ENCODE measurements at places on chromosomes 3 and 15. TPM values are rescaled to one million over a fixed set of nuclear protein-coding genes. Genes with fewer than 3 reads are reported as not detected.

- H3K27ac ChIP-seq: peak overlapping the region; percentile 43
- no peaks in the 10 kb centered on the region for H3K27me3 ChIP-seq
- peaks cover 18% of the 10 kb centered on the region for H3K36me3 ChIP-seq
- H3K4me3 ChIP-seq: peak overlapping the region; percentile 74
These were observed 515 bp upstream of the EIF3J start for GRCh38 chr15:44536302-44536961.

- H3K36me3 ChIP-seq: peaks cover 64% of the 10 kb centered on the region
- H3K4me1 ChIP-seq: peaks cover 38% of the 10 kb centered on the region
- H3K4me3 ChIP-seq: no peak overlapping the region
These were observed 31.4 kb downstream of the MKRN2 start for GRCh38 chr3:12588039-12589009.

Gene UTS2B
- total RNA-seq: not detected

DNA sequence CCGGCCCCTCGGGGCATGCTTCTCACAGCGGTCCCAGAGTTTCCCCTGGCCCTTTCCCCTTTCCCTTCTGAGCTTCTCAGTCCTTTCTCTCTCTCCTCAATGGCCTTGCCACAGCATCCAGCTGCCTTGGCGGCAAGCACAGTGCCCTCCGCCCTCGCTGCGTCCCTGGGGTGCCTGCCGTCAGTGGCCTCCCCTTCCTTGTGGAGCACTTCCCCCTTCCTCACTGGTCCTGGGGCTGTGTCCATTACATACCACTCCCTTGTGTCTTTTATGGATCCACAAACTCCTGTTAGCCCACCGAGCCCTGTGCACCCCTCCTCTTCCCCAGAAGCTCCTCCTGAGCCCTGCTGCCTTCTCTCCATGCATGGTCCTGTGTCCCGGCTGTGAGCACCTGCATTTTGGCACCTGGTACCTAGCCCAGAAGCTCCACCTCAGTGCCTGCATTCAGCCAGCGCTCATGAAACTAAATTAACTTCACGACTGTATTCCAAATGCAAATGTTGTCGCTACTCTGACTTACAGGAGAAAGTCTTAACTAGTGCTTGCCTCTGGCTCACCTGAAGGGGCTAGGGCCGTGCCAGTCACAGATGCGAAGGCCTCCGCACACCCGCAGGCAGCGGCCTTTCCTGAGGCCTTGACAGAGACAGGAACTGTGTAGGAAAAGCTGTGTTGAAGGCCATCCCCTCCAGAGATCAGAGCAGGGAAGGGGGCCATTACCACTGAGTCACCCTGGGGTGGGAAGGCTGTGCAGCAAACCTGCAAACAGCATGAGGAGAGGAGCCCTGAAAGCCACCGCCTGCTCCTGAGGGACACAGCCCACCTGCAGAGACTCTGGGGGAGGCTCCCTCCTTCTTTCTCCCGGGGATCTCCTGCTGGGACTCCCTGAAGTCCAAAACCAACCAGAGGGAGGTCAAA lies 19.1 kb upstream of the KLF13 start:
- peaks cover 71% of the 10 kb centered on the region for H3K4me1 ChIP-seq
- no peaks in the 10 kb centered on the region for H3K27me3 ChIP-seq
- DNase-seq: peak; percentile 75
- H3K4me3 ChIP-seq: peak overlapping the region; percentile 56
- no peaks in the 10 kb centered on the region for H3K36me3 ChIP-seq

GRCh38 chr15:50181969-50182218 lies at the start of gene SLC27A2:
Gene SLC27A2 (plus strand): TSS chr15:50182196. CDS start chr15:50182428, 232 bp downstream.
- no peak for DNase-seq
- H3K36me3 ChIP-seq: no peaks in the 10 kb centered on the region
- no peaks in the 10 kb centered on the region for H3K27me3 ChIP-seq
- no peak within 1 kb of the TSS for H3K4me3 ChIP-seq
- no peak within 1 kb of the TSS for H3K27ac ChIP-seq

DNA sequence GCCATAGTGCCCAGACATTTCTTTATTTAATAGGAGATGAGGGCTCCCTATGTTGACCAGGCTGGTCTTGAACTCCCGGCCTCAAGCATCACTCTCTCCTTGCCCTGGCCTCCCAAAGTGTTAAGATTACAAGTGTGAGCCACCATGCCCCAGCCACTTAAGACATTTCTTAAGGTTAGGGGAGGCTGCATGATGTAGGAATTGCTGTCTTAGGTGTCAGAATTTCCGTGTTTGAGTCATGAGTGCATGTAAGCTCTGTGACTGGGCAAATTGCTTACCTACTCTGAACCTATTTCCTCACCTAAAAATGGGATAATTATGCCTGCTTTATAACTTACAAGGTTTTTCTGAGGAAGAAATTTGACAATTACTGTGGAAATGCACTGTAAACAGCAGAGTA lies 34.2 kb upstream of the SIAH2 start:
- H3K27me3 ChIP-seq: no peaks in the 10 kb centered on the region
- no peak overlapping the region for H3K27ac ChIP-seq
- H3K36me3 ChIP-seq: no peaks in the 10 kb centered on the region

GRCh38 chr3:44795197-44795596 lies 33.6 kb downstream of the KIF15 start:
- no peak for DNase-seq
- H3K36me3 ChIP-seq: peaks cover 53% of the 10 kb centered on the region
- H3K4me1 ChIP-seq: no peaks in the 10 kb centered on the region
- no peak overlapping the region for H3K27ac ChIP-seq
- H3K4me3 ChIP-seq: no peak overlapping the region

- no peak overlapping the region for H3K4me3 ChIP-seq
- peak overlapping the region; percentile 77 for H3K27ac ChIP-seq
- peak; percentile 74 for DNase-seq
- no peaks in the 10 kb centered on the region for H3K36me3 ChIP-seq
- no peaks in the 10 kb centered on the region for H3K27me3 ChIP-seq
- H3K4me1 ChIP-seq: peaks cover 58% of the 10 kb centered on the region
These were observed 92.7 kb downstream of the LRRC28 start for GRCh38 chr15:99343881-99344551.

DNA sequence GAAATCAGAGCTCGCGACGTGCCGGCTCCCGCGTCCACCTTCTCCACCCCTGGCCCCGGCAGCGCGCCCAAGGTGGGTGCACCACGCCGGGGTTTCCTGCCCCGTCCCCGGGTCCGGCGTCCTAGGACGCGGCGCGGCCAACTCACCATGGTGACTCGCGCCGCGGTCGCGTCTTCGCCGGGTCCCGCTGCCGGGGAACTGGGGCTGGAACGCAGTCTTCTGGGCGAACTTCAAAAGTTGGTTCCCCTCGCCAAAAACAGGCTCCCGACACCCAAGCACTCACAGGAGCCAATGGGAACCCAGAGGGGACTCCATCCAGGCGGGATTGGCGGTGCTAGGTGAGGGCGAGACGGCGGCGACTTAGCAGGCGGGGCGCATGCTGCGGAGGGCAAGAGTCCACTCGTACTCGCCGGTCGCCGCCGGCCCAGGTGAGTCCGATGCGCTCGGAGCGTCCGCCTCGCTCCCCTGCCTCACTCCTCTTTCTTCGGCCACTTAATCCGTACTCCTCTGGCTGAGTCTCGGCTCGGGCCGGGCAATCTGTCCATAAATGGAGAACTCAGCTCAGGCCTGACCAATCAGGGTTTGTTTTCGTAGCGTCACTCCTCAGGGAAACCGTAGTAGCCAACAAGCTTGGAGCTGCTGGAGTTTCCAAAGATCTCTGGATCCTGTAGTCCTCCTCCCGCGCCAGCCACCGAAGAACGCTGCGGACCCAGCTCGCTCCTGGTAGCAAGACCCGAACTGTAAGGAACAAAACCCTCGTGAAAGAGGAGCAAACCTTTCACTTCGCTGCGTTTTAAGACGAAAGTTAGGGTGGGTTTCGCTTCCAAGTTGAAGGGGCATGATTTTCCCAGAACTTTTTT lies at the start of gene MYO1E:
Gene MYO1E (minus strand): TSS at position 520 of the 860 bp plus-strand sequence. CDS start 371 bp downstream, at position 149.
- peak; percentile 57 for DNase-seq
- H3K4me3 ChIP-seq: peak within 1 kb of the TSS; percentile 69
- no peaks in the 10 kb centered on the region for H3K27me3 ChIP-seq
- H3K36me3 ChIP-seq: no peaks in the 10 kb centered on the region
- peaks cover 15% of the 10 kb centered on the region for H3K4me1 ChIP-seq

GRCh38 chr3:55476515-55476914 lies 10.6 kb downstream of the WNT5A start:
- H3K4me1 ChIP-seq: peaks cover 4% of the 10 kb centered on the region
- H3K36me3 ChIP-seq: peaks cover 86% of the 10 kb centered on the region
- H3K4me3 ChIP-seq: no peak overlapping the region
- H3K27me3 ChIP-seq: no peaks in the 10 kb centered on the region
- no peak overlapping the region for H3K27ac ChIP-seq

Gene CX3CR1
- not detected for total RNA-seq

Gene TPRG1
- total RNA-seq: not detected

DNA sequence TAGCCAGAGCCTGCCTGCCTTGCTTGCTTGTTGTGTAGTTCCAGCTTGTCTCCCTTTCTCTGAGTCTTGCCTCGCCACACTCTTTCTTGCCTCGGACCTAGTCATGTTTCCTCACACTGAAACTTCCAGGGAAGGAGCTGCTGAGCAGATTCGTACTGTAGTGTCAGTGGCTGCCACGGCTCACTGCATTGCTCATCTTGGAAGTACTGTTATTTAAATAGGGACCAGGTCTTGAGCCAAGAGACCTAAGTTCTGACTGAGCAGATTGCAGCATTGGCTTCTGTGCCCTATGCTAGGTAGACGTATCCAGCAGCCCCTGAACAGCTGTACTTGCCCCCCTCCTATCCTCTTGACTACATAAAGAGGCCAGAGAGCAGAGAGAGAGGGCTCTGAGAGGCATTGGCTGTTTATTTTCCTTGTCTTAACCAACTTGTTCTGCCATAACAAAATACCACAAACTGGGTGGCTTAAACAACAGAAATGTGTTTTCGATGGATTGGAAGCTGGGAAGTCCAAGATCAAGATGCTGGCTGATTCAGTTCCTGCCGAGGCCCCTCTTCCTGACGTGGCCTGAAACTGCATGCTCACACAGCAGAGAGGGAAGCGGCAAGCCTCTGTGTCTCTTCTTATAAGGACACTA lies 5.8 kb upstream of the RARRES1 start:
- peaks cover 5% of the 10 kb centered on the region for H3K36me3 ChIP-seq
- peaks cover 5% of the 10 kb centered on the region for H3K4me1 ChIP-seq
- H3K4me3 ChIP-seq: no peak overlapping the region
- DNase-seq: no peak
- no peak overlapping the region for H3K27ac ChIP-seq

DNA sequence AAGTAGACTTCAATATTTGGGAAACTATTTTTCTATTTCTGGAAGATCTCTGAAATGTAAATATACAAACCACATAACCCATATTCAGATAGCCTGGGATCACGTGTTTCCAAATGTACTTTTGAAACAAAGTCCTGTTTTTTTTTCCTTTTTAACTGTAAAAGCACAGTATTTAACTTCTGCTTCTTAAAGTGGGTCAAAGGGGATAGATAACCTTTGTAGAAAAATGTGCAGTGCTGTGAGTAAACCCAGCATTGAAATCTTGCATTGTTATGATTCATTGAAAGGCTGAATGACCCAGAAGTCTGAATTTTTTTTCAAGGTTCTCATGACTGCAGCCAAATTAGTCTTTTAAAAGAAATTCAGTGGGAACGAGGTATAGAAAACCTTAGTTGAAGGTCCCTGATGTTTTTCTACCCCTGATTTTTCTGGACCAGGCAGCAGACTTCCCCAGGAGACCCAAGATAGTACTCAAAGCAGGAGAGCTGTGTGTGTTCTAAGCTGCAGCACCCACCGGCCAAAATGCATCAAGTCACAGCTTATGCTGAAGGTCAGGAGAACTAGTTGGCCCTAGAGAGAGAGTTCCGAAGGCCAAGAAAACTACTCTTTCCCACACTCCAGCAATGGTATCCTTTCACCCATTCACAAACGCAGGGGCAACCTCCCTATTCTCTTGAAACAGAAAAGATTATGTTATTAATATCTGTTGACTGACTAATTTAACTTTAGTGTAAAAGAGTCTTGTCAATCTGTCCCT lies 43.6 kb upstream of the APH1B start:
- no peak overlapping the region for H3K27ac ChIP-seq
- H3K4me3 ChIP-seq: no peak overlapping the region
- no peaks in the 10 kb centered on the region for H3K36me3 ChIP-seq
- H3K27me3 ChIP-seq: no peaks in the 10 kb centered on the region
- peak; percentile 39 for DNase-seq
- peaks cover 11% of the 10 kb centered on the region for H3K4me1 ChIP-seq

DNA sequence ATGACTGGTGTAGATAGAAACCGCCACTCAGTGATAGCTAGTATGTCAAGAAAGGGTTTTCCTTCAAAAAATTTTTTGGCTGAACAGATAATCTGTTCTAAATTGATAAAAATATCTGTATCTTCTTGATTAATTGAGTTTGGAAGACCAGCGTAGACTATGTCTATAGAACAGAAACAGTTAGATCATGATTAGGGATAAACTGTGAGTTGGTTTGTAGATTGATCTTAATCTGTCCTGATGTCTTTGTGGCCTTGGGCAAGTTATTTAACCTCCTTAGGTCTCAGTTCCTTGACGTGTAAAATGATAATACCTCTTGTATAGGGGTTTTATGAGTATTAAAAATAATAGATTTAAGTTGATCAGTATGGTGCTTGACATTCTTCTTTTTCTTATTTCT lies 4.7 kb downstream of the NFKBIZ start:
- H3K27ac ChIP-seq: no peak overlapping the region
- no peak for DNase-seq
- H3K4me3 ChIP-seq: no peak overlapping the region
- H3K4me1 ChIP-seq: peaks cover 14% of the 10 kb centered on the region
- 0 out of 2 replicates have a peak, but pooled peaks cover 3% of the 10 kb centered on the region for H3K27me3 ChIP-seq
- H3K36me3 ChIP-seq: no peaks in the 10 kb centered on the region

DNA sequence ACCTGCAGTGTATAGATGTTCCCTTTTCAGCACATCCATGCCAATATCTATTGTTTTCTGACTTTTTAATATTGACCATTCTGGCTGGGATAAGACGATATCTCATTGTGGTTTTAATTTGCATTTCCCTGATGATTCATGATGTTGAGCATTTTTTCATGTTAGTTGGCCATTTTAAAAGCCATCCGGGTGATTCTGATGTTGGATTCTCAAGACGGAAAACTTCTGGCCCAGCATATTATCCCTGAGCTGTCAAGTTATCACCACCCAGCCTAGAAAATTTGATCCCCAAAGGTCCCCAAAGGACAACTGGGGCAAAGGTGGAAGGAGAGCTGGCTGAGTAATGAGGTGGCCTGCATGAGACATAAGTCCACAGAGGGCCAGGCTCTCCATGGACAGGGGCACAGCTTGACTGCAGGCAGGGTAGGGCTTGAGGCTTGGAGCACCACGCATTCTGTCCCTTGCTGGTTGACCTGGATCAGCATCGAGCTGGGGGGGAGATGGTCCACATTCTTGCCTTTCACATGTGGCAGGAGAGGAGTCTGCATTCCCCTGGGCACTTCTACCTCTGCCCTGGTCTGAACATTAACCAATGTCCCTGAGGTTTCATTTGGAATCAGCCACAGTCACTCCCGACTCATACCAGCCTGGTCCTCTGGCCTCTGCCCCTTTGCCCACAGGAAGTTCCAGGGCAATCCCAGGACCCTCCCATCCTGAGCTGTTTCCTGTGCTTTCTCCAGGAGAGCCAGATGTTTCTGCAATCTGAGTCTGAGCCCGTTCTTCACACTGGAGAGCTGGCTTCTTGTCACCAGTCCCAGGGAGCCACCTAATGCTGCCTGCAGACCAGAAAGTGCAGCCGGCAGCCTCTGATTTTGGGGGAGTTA lies 69.2 kb downstream of the ISG20 start:
- no peaks in the 10 kb centered on the region for H3K4me1 ChIP-seq
- no peaks in the 10 kb centered on the region for H3K27me3 ChIP-seq
- no peak for DNase-seq

Gene CHRD
- total RNA-seq: 17.7 TPM

GRCh38 chr3:31284776-31285175 lies 247.9 kb upstream of the STT3B start:
- no peak overlapping the region for H3K27ac ChIP-seq
- H3K4me1 ChIP-seq: no peaks in the 10 kb centered on the region
- no peak overlapping the region for H3K4me3 ChIP-seq
- H3K36me3 ChIP-seq: no peaks in the 10 kb centered on the region

GRCh38 chr3:33277193-33277882 lies at the start of gene FBXL2:
Gene FBXL2 (plus strand): TSS chr3:33277442. CDS start chr3:33277513, 71 bp downstream.
- H3K27me3 ChIP-seq: no peaks in the 10 kb centered on the region
- peak; percentile 46 for DNase-seq
- no peaks in the 10 kb centered on the region for H3K36me3 ChIP-seq

Gene AADAC
- not detected for total RNA-seq

Measured in Karpas-422 (cell line).